ENCODE measurements at places on chromosomes 2 and 18.

GRCh38 chr2:70967189-70967588 is 11.2 kb upstream of the ANKRD53 start:
- DNase-seq: no peak

- no peak for DNase-seq
Measured at GRCh38 chr18:74368901-74369705, 53.5 kb downstream of the C18orf63 start.

GRCh38 chr2:236705295-236706105 is 135.9 kb downstream of the ACKR3 start:
- no peak for DNase-seq

- DNase-seq: peak; percentile 4
Measured at GRCh38 chr18:28176698-28176947, 307 bp downstream of the CDH2 start.

GRCh38 chr2:232979871-232980461 is 33.1 kb downstream of the NGEF start:
- peak; percentile 77 for DNase-seq

DNA sequence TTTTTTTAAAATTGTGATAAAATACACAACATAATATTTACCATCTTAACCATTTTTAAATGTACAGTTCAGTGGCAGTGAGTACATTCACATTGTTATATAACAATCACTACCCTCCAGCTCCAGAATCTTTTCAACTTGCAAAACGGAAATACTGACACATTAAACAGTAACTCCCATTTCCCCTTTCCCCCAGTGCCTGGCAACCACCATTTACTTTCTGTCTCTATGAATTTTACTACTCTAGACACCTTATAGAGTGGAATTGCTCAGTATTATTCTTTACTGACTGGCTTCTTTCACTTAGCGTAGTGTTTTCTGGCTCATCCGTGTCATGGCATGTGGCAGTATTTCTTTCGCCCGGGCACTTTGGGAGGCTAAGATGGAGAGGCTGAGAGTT is 32.6 kb downstream of the FASTKD2 start:
- no peak for DNase-seq

GRCh38 chr18:44411262-44411905 is 269.3 kb upstream of the SETBP1 start:
- DNase-seq: peak; percentile 43

GRCh38 chr2:37301408-37301807 is 23.2 kb downstream of the PRKD3 start:
- no peak for DNase-seq

- DNase-seq: no peak
Measured at GRCh38 chr2:160921386-160921964, 238.8 kb upstream of the TANK start.

DNA sequence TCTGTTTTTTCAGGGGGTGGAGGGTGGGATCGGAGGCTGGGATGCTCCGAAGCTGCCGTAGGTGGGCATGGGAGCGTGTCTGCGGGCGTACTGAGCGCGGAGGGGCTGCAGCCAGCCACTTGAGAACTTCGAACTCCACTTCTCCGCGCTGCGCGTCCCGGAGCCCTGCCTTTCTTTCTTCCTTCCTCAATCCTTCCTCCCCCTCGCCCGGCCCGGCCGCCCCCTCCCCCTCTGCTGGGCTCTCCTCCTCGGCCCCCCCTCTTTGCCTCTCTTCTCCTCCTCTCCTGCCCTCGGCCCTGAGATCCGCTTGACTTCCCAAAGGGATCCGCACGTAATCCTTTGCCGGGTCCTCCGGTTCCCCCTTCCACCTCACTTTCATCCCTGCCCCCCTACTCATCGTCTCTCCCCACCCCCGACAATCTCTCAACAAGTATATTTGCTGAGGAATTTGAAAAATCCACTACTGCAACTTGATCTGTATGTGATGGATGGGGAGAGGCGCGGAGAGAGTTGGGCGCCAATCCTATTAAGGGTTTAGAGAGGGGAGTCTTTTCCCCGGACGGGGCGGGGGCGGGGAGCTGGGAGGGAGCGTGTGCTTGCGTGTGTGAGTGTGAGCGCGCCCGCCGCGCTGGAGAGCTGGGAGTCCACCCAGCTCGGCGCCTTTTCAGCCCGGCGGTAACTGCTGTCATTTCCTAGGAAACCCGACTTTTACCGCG is 1.1 kb downstream of the GLI2 start:
- peak; percentile 28 for DNase-seq

- no peak for DNase-seq
Measured at GRCh38 chr2:22037274-22037673, 913.5 kb downstream of the TDRD15 start.

DNA sequence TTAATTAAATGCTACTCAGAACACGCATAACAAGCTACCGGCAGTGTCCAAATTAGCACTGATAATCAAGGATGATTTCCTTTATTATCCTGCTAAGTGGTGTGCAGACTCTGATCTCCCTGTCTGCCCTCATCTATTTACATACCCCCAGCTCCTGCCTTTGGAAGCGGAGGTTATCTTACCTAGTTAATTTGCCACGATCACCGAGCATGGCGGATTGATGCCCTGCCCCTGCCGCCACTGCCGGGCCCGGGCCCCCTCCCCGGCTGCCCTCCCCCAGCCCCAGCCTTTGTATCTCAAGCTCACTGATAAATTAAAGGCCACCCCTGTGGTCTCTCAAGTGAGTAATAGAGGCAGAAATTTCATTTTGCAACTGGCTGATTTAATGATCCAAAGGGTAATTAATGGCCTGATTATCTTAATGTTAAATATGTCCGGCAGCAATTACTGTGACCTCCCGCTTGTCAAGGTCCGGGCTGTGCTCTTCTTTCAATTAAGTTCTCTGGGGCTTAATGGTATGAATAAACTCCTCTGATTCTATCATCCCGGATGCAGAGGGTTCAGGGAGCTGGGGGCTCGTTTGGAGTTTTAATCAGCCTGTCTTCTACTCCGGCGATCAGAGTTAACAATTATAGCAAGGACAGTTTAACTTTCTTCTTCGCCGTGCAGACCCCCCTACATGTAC is 113.4 kb downstream of the GBX2 start:
- DNase-seq: no peak

GRCh38 chr2:215749092-215749957 is 264.0 kb downstream of the MREG start:
- peak; percentile 49 for DNase-seq

DNA sequence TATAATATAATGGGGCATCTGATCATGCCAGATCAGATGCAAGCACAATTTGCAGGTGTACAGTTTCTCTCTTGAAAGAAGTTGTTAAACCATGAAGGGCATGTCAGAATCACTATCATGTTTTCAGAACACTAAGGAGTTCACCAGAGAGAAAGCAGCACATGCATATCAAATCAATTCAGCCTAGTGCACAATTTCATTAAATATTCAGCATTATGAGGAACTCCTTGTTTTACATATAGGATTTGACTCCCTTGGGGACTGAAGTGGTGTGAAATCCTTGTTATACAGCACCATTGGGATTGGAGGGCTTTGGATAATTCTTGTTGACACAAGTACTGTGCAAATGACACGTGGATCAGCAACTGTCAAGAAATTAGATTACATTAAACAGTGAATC is 562.1 kb upstream of the KLHL29 start:
- DNase-seq: no peak

DNA sequence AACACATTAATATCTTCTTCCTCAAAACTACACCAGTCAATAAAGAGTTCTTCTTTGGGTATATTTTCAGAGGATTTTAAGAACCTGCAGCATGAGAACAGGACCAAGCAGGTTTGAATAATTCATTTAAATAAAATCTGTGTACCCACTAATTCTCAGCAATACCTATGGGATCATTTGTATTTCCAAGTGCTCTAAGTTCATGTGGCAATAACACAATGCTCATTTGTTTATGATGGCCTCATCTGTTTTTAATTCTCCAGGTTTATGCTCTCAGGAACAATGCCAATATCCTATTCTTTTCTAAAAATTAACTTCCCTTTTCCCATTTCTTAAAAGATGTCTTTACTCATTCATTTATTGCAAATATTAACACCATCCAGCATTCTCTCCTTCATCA is 264.7 kb downstream of the METTL4 start:
- no peak for DNase-seq

Measured in epithelial cell of esophagus (primary cell).